WERI-Rb-1 (cell line): ENCODE measurements at places on chromosomes 2 and 18.

GRCh38 chr2:180238729-180239128 lies 231.6 kb upstream of the CWC22 start:
- DNase-seq, result no peak

GRCh38 chr2:143429932-143430679 lies 300.9 kb downstream of the ARHGAP15 start:
- no peak for DNase-seq

DNA sequence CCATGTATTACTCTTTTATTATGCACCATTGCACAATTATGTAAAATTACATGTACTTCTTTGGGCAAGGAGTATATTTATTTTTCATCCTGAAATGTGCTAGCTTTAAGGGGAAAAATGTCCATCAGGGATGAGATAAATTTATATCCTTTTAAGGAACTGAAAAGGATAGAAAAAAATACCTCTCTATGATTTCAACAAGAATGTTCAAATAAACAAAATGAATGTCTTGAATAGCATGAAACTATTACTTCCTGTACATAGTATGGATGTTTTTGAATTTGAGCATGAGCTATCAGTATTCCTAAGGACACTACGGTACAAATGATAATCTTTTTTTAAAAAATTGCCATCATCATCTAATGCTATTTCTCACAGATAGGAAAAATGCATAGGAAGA lies 1611.9 kb upstream of the ZEB2 start:
- DNase-seq, result no peak

- no peak for DNase-seq
Measured at GRCh38 chr2:18402831-18403230, 157.6 kb downstream of the RDH14 start.

DNA sequence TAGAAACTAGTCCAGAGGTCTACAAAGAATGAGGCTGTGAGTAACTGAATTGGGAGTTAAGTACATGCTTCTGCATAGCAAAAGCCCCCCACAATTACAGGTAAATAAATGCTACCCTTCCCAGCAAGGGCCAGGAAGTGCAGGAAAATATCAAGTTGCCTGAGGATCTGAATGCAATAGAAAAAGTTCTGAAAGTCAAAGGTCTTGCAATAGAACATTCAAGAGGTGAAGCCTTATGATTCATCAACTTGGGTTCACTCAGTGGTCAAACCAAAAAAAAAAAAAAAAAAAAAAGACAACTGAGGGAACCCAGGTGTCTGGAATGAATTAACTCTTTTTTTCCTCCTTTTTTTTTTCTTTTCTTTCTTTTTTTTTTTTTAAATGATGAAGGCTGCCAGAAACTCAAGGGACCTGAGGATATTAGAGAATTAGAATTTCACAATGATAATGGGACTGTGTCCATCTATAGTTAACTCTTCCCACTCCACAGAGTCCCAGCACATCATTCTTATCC lies 42.9 kb upstream of the RFX8 start:
- DNase-seq, result no peak

- DNase-seq, result no peak
Measured at GRCh38 chr18:68713131-68713530, 1.8 kb downstream of the TMX3 start.

- no peak for DNase-seq
Measured at GRCh38 chr2:207086136-207086535, 79.6 kb downstream of the KLF7 start.

- DNase-seq, result no peak
Measured at GRCh38 chr2:202049840-202050239, 16.2 kb downstream of the FZD7 start.

- DNase-seq, result no peak
Measured at GRCh38 chr2:176768185-176768584, 444.4 kb upstream of the HNRNPA3 start.

DNA sequence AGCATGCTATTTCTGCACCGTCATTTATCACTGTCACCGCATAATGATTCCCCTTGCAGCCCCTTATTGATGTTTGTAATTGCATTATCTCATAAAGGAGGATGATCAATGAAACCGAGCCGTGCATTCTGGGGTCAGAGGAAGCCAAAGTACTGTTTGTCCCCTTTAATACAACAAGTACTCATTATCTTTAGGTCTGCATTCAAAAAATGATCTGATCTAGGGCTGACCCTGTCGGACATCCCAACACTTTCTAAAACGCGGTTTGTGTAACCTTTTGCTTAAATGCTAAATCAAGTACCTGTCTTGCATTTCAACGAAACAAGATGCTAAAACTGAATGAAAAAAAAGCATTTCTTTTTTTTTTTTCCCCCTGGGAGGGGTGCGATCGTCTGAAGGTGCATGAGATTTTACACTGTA lies 143.8 kb downstream of the MEIS1 start:
- DNase-seq, result no peak

GRCh38 chr2:66443979-66444861 lies 9.3 kb downstream of the MEIS1 start:
- no peak for DNase-seq

- DNase-seq, result no peak
Measured at GRCh38 chr18:26993568-26993967, 128.1 kb upstream of the AQP4 start.

GRCh38 chr2:224538561-224539138 lies 46.5 kb downstream of the CUL3 start:
- no peak for DNase-seq

- DNase-seq, result no peak
Measured at GRCh38 chr2:69340101-69340775, 46.8 kb downstream of the GFPT1 start.
